ENCODE measurements at places on chromosomes 2 and 18.

- DNase-seq = peak; percentile 55
These were observed 107.2 kb upstream of the L3MBTL4 start for GRCh38 chr18:6521803-6522418.

DNA sequence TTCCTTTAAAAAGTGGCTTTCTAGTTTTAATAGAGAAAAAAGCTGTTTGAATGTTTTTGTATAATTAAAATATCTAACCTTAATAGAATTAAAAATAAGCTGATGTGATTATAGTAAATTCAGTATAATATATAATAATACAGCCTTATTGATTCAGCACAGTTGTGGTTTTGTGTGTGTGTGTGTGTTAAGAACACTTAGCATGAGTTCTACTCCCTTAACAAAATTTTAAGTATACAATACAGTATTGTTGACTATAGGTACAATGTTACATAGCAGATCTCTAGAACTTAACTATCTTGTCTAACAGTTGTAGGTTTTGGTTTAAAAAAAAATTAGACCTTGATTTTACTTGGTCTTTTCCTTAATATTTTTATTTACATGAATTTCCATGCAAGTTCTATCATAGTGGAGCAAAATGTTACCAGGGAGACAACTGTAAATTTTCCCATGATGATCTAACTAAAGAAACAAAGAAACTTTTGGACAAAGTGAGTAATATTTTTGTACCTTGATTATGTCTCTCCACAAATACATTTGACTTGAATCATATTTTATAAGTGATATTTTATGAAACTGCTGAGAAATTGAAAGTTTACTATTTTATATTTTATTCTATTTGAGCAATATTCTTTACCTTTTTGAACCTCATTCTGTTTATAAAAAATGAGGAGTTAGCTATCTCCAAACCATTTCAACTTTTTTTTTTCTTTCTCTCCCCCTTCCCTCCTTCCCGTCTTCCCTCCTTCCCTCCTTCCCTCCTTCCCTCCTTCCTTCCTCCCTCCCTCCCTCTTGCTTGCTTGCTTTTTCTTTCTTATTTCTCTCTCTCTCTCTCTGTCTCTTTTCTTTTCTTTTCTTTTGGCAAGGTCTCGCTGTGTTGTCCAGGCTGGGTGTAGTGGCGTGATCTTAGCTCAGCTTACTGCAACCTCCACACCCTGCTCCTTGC, 46.3 kb downstream of the ZC3H6 start:
- DNase-seq = no peak

DNA sequence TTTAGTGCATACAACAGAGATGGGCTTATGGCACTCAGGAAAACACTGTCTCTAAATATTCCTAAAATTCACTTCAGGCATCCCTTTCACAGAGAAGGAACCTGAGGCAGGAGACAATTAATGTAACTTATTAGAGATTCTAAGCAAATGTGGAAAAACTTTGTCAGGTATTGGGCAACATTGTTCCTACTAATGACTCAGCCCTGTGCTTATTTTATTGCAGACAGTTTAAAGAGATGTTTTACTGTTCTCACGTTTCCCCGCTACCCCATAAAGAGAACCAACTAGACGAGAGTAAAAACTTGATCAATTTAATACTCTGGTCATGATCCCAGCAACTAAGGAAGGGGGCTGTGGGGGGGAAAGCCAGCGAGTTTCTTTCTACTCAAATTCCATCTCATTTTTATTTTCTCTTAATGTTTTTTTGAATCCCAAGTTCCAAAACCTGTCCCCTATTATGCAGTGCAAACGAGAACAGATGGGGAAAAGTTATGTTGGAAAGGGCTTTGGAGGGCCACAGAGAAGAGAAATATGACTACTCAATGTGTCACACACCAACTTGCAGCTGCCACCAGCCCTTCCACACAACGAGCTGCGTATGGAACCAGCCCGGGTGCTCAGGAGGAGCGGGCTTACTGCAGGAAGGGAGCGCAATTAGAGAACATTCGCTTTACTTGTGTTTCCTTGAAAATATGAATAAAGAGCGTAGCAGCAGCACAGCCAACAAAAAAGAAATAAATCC, 18.7 kb upstream of the ACVR1 start:
- DNase-seq = no peak

DNA sequence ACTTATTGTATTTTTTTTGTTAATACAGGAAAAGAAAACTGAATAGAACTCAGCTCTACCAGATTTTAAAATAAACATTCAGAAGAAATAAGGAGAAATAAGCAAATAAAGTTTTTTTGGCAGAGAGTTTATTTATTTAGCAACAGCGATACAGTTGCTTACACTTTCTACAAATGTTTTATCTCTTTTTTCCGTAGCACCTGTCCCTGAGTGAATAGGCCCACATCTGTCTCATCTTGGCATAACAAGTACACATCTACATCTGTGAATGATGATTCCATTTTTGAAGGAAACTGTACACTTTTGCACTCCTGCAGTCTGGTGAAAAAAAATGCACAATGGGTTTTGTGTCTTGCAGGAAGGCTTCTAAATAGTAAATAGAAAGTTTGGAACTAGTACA, 783.6 kb upstream of the ZEB2 start:
- DNase-seq = no peak

GRCh38 chr2:234679741-234680687, 183.1 kb upstream of the ARL4C start:
- no peak for DNase-seq

- DNase-seq = no peak
These were observed 211.6 kb upstream of the SMAD7 start for GRCh38 chr18:49162226-49162864.

GRCh38 chr2:42054714-42055430, 7.1 kb downstream of the PKDCC start:
- no peak for DNase-seq

- no peak for DNase-seq
These were observed 175.3 kb downstream of the RAB3GAP1 start for GRCh38 chr2:135227386-135227785.

DNA sequence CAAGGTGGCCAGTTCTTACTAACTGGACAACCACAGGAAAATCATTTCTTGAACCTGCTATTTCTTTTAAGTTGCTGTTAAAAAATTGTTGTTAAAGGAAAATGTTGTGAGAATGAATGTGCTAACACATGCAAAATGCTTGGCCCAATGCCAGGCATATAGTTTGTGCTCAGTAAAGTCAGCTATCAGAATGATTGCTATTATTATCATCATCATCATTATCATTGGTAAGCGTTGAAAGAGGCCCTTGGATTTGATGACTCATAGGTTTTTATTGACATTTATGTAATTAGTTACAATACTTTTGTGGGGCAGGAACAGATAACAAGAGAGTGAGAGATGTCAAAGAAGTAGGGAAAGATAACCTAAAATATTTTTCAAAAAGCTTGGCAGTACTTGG, 394.2 kb upstream of the ZEB2 start:
- no peak for DNase-seq

GRCh38 chr2:26588576-26588975, 52.6 kb downstream of the CIB4 start:
- DNase-seq = no peak

- no peak for DNase-seq
These were observed 42.4 kb upstream of the KDM3A start for GRCh38 chr2:86398500-86399474.

- no peak for DNase-seq
These were observed 139.6 kb upstream of the CTAGE1 start for GRCh38 chr18:22557168-22557941.

GRCh38 chr18:76467371-76468190, 27.5 kb downstream of the ZNF516 start:
- DNase-seq = no peak

GRCh38 chr2:30920511-30920910, 113.3 kb upstream of the CAPN13 start:
- no peak for DNase-seq

DNA sequence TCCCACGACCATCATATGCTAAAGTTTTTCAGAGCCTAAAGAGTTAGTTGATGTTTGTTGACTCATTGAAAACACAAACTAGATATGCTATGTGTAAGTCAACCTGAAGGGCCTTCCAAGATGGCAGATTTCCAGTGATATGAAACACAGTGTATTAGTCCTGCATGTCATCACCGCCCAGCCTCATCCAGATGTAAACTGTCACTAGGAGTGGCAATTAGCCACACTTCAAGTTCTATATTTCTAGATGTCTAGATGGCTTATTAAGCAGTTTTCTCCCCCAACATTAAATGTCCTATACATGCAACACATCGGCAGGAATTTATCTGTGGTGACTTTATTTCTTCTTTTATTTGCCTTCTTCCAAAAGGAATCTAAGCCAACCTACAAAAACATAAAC, 444.1 kb upstream of the SMIM21 start:
- no peak for DNase-seq

GRCh38 chr2:230905448-230906421, 19.3 kb downstream of the GPR55 start:
- DNase-seq = no peak

DNA sequence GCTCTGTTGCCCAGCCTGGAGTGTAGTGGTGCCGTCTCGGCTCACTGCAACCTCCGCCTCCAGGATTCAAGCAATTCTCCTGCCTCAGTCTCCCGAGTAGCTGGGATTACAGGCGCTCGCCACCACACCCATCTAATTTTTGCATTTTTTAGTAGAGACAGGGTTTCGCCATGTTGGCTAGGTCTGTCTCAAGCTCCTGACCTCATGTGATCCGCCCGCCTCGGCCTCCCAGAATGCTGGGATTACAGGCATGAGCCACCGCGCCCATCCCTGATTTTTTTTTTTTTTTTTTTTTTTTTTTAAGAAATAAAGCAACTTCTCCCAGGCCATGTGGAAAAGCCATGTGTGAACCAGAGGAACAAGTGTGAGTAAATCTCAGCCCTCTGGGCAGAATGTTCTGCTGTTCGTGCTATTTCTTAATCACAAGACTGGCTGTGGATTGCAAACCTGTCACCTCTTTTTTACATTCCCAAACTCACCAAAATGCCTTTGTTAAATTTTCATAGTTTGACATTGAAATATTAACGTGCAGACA, 6.4 kb upstream of the SH3BP4 start:
- DNase-seq = no peak

GRCh38 chr2:216830346-216830745, 29.5 kb downstream of the TNP1 start:
- DNase-seq = no peak

DNA sequence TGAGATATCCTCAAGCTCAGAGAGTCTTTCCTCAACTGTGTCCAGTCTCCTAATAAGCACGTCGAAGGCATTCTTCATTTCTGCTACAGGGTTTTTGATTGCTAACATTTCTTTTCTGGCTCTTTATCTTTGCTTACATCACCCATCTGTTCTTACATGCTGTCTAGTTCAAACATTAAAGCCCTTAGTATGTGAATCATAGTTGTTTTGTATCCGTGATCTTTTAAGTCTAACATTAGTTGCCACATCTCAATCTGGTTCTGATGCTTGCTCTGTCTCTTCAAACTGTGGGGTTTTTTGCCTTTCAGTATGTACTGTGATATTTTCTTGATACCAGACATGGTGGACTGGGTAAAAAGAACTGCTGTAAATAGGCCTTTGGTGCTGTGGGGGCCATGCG, 235.2 kb downstream of the SH3RF3 start:
- DNase-seq = no peak

- peak; percentile 92 for DNase-seq
These were observed 367 bp upstream of the ZNF236 start for GRCh38 chr18:76821875-76822505.

DNA sequence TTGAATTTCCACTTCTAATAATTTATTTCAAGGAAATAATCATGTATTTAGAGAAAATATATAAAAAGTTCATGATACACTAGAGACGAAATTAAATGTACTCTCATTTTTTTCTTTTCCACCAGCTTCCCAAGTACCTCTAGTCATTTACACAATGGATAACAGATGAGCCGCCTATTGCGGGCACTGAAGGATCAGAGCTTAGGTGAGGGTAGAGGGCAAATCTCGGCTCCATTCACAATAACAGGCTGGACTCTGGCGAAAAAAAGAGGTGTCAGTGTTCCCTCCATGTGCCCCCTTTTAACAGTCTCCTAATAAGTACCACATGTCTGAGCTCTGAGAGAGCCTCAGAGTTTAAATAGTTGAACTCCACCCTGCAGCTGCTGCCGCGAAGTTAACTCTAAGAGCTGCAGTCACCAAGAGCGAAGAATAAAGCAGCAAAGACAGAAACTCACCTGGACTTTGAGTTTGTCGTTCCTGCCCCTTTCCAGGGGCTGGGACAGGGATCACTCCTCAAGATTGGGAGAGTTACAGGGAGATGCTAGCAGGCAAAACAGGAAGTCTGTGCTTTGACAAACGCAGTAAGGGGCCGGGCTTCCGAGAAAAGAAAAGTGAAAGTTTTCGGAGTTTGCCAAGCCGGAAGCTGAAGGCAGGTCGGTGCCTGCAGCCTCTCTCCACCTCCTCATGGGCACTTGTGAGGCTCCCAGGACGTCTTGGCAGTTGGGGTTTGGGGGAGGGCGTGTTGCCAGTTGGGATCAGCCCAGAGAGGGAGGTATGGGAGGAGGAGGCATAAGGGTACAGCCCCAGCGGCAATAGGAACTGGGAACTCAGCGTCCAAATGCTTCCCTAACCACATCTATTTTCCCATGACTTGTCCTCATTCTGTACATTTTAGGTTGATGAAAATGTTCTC, at the start of gene SP110:
Gene SP110 (minus strand): TSS at position 566 of the 913 bp plus-strand sequence. CDS start 3,057 bp downstream, outside the sequence.
- peak; percentile 88 for DNase-seq

DNA sequence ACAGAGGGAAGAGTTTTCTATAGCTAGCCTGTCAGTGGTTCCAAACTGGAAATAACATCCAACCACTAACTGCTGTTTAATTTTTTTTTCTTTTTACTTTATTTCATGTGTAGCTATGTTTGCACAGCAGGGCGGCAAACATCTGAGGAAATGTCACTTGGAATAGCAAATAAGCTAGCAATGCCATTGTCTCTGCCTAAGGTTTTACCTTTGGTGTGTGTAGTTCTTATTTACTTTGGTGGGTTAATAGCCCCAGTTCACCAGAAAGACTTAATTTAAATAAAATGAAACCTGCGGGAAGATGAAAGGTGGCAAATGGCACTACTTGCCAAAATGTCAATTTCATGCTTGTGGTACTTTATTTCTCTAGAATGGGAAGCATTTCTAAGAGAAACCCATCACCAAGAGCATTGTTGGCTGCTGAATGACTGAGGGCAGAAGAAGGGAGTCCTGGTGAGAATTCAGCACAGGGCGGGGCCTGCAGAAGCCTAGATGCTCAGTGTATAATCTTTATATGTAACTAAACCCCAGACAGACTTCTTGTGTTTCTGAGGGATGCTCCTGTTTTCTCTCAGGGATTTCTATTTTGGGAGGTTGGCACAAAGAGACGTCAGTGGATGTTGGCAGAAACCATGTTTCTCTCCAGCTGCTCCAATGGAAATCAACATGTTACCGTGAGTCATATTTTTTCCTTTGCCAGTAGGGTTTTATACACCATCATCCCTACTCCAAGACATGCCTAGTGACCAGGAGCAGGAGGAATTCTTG, 300.4 kb upstream of the NT5C1B start:
- no peak for DNase-seq

- no peak for DNase-seq
These were observed 34.5 kb downstream of the PDIA6 start for GRCh38 chr2:10777842-10778723.

DNA sequence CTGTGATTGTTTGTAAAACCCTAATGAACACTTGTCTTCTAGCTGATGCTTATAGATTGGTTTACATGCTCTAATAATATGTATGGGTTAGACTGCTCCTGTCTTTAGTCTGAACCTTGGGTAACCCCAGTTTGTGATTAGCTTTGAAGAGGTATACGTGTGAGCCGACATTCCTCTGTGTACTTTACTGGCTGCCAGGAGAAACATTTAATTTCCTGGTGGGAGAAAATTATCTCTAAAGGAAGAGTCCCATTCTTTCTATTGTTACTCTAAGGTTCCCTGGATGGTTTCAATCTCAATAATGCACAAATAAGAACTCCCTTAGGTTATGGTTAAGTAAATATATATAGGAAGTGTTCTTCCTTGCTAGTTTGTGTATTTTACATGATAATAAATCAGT, 143.6 kb upstream of the ZSWIM2 start:
- no peak for DNase-seq

GRCh38 chr2:150589681-150590080, 102.2 kb upstream of the RND3 start:
- DNase-seq = no peak

Data from erythroblast (primary cell).